Cerebellar cortex (tissue), 1 donor: ENCODE measurements at places on chromosomes 2 and 18.

DNA sequence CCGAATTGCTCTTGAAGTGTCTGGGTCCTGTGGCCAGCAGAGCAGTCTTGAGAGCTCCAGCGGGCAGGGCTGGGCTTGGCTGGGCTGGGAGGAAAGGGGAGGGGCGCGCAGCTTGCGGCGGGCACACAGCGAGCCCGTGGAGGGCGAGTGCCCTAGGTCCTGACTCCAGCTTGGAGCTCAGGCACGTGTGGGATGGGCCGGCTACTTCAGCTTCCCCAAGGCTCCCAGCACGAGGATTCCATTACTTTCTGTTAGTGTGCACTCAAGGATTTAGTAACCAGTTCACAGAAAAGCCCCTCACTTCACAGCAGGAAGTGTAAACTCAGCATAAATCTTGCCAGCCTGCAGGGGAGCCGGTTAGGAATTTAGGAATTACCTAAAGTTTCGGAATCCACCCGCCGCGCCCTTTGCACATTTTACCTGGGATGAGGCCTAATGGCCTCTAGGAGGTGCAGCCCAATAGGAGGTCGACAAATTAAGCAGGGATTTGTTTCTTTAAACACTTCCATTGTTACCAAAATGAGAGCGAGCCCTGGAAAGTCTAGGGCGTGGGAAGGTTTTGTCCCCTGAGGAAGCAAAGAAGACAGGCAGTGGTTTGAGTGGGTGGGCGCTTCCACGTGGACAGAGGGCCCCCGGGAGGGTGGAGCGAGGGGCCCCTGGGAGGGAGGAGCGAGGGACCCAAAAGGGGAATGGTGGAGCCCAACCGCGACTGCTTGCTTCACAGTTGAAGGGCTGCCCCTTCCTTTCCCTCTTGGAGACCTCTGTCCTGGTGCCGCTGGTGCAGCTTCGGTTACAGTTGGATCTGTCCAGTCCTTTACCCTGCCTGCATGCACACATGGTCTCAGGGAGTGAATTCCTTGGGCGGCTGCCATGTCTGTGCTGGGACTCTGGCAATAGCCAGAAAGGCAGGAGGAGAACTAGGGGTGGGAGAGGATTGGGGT is 93.3 kb downstream of the CTAGE1 start:
- no peak for DNase-seq

- no peak for DNase-seq
Measured at GRCh38 chr2:20384953-20385352, 34.3 kb upstream of the PUM2 start.

DNA sequence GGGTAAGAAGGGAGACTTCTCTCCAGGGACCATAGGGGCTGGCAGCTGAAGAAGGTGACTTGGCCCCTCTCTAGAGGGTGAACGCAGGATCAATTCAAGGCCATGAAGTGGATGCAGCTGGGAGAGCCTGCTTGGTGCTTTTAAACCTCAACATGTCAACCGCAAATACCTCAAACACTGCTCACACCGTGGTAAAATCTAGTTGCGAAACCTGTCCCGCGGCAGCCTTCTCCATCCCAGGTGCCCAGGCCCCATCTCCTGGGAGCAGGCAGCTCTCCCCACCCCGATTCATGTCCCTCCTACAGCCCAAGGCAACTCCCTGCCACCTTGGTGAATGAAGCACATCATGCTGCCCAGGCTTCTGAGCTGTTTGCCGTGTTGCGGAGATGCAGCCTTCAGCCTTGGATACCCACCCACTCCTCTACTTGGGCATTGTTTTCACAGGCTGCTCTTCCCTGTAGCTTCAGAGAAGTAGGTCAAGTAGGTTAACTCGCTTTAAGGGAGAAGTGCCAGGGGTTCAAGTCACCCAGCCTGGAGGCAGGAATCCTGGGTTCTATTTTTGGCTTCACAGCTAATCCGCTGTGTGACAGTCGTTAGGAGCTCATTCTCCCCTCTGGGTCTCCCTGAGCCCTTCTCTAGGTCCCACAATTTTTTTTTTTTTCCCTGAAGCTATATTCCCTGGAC is 6.2 kb upstream of the EFR3B start:
- no peak for DNase-seq

GRCh38 chr2:43083710-43084698 is 142.4 kb downstream of the ZFP36L2 start:
- peak; percentile 18 for DNase-seq

GRCh38 chr2:119082821-119083400 is 75.6 kb downstream of the C1QL2 start:
- DNase-seq, result no peak

GRCh38 chr2:236565212-236565611 is 4.4 kb upstream of the ACKR3 start:
- DNase-seq, result no peak

DNA sequence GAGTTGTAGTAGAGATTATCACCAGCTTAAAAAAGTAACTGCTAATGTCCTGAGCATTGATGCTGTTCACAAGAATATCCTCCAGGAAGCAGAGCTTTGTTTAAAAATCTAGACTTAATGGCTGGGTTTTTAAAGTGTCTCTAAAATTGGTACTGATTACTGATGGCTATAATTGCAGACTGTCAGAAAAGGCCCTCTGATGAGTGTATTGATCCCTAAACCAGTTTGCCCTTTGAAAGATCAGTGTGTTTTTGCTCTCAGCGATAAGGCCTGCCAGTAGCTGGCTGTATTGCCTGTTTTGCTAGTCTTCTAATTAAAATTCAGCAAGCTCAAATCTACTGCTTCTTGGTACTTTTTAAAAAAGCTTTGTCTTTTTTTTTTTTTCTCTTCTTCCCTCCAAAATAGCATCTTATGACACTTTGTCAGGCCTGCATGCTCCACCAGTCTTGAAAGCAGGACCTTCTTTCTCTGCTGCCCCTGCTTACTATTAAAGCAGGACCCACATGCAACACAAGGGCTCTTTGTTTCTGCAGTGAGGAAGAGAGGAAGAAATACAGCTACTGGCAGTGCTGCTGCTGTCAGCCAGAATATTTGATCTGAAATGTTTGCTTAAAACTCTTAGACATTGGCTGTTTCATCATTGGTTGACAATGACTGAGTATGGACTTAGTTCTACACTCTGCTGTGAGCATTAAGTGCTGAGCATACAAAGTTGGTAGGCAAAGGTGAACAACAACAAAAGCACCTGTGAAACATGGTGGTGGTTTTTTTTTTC is 1.8 kb downstream of the SEC11C start:
- peak; percentile 15 for DNase-seq
